ENCODE measurements at places on chromosomes 2 and 18. TPM values are rescaled to one million over a fixed set of nuclear protein-coding genes. Genes with fewer than 3 reads are reported as not detected.

DNA sequence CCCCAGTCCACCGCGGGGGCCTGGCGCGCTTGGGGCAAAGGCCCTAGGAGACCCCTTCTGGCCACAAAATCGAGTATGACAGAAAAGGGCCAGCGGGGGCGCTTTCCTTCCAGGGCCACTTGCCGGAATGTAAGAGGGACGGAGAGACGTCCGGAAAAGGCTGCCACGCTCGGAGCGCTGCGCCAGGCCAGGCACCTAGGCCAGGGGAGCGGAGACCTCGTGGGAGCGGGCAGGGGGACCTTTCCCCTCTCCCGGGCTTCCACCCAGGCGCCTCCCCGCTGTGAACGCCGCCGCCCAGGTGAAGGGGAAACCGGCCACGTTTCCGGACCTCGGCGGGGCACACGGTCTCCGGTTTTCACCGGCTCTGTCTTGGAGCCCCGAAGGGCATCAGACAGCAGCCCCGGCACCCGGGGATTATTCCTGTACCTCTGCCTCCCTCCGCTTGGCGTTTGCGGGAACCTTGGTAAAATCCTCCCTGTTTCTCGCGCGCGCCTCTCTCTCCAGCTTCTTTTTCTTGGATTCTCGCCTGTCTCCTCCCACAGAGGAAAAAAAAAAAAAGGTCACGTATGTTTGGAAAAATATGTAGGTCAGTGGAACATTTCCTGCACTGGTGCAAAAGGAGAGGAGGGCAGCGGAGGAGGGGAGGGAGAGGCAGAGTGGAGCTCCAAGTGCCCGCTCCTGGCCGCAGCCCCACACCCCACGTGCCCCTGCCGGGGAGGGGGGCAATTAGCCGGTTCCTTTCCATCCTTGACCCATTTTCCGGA lies 1.2 kb upstream of the NPAS2 start:
- DNase-seq: no peak

- DNase-seq: no peak
Observed at GRCh38 chr2:239000500-239001073, 152.7 kb downstream of the TWIST2 start.

- no peak for DNase-seq
Observed at GRCh38 chr2:209463835-209464234, 40.0 kb downstream of the MAP2 start.

The SERPINB13 gene
- total RNA-seq: not detected

DNA sequence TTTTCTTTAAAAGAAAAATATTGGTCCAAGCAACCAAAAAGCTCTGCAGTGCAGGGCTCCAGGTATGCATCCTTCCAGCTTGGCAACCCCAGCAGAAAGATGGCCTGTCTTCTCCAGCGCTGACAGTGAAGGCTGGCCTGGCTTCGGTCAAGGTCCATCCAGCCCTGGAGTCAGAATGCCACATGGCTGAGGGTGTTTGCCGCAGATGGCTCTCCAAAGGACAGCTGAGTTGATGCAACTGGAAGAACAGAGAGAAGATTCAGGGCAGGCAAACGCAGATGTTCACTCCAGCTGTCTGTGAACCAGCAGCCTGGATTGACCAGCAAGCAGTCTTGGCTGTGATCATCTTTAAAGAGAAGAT lies 51.4 kb downstream of the MARCO start:
- DNase-seq: no peak

Data from glomerular endothelial cell (primary cell).